ENCODE measurements at places on chromosomes 1 and 21.

DNA sequence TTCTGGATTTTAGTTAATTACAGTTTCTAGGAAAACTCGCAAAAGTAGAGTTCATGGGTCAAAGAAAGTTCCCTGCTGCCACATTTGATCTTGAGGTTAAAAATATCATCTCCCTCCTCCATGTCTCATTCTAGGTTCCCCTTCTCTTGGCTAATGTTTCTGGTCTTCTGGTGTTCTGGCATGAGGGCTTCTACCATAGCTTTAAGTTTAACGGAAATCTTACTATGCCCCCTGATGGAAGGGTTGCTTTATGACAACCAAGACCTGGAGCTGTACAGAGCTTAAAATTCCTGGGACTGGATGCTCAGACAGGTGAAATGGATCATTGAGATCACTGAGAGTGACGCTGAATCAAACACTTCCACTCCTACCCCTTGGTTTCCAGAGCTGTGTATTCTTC, 1881.7 kb downstream of the MRPL39 start:
- no peak for DNase-seq

- DNase-seq: peak; percentile 79
These were observed 36.6 kb downstream of the CAPZB start for GRCh38 chr1:19448491-19449439.

- DNase-seq: no peak
These were observed 56.5 kb upstream of the CTPS1 start for GRCh38 chr1:40922969-40923368.

GRCh38 chr1:174001573-174001972, 20.6 kb downstream of the RC3H1 start:
- no peak for DNase-seq

- no peak for DNase-seq
These were observed 15.0 kb upstream of the ZZZ3 start for GRCh38 chr1:77697441-77697840.

Data from femur (tissue), 1 donor.